GM13977 (cell line): ENCODE measurements at places on chromosomes 5 and 9.

GRCh38 chr9:101514071-101514470 lies 19.6 kb upstream of the RNF20 start:
- DNase-seq, result no peak

DNA sequence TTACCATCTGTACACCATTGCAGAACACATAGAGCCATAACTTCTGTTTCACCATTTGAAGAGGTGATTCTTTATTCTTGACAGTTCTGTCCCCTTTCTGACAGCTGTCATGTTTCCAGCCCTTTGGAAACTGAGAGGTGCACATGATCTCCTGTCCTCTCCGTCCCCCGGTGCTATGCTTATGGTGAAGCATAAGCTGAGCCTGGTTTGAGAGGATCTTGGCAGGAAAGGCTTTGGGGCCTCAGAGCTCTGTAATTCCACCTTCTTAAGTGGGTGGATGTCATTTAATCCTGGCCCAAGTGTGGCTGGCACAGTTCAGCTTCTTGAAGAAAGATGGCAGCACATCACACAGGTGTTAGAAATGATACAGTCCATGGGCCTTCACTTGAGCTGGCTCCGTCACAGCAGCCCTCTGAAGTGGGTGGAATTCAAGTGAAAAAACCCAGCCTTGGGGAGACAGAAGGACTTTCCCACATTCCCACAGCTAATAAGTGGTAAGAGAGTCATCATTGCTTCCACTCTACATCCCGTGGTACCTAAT lies 30.7 kb upstream of the GRPEL2 start:
- DNase-seq, result no peak

- DNase-seq, result no peak
These were observed 74.9 kb upstream of the VCAN start for GRCh38 chr5:83396662-83397061.

GRCh38 chr5:58262226-58262625 lies 197.7 kb downstream of the PLK2 start:
- no peak for DNase-seq

GRCh38 chr5:149172261-149172660 lies 31.0 kb downstream of the ABLIM3 start:
- DNase-seq, result peak; percentile 14

DNA sequence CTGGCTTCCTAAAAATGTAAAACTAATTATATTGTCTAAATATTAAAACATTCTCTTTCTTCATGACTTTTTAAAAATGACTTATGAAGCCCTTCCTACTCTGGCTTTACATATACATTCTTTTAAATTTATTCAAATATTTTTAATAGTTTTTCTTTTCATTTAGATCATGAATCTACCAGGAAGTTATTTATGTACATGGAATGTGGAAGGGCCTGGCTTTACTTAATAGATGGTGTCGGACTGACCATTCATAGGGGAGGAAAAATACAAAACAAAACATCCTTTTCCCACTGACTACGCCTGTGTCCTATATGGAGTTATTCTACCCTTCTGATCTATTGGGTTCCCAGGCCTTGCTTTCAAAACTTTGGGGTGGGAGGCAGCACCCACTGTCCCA lies 129.8 kb downstream of the MACROH2A1 start:
- DNase-seq, result no peak

- peak; percentile 58 for DNase-seq
These were observed 27.1 kb upstream of the MYORG start for GRCh38 chr9:34403554-34404380.

- DNase-seq, result no peak
These were observed 199.5 kb downstream of the ALDH1A1 start for GRCh38 chr9:72753266-72753893.

- no peak for DNase-seq
These were observed 30.9 kb upstream of the SEMA6A start for GRCh38 chr5:116605310-116606070.

DNA sequence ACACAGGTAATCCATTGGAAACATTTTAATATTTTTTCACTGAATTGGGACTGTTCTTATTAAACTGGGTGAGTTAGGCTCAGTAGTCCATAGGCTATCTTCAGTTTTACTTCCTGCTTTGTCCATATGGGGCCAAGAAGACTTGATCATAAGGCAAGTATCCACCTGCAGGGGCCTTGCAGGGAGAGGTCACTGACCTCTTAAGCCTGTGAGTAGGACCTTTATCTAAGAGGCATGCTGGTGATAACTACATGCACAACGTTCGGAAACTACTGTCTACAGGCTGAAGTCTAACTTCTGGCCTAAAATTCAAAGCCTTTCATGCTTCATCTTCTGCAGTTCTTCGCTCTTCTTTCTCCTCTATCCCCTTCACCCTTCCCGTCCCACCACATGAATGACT lies 60.1 kb upstream of the GRHPR start:
- no peak for DNase-seq

GRCh38 chr5:65021527-65022226 lies 252.9 kb downstream of the CWC27 start:
- DNase-seq, result no peak

GRCh38 chr5:176611435-176611834 lies 1.5 kb upstream of the GPRIN1 start:
- DNase-seq, result no peak

DNA sequence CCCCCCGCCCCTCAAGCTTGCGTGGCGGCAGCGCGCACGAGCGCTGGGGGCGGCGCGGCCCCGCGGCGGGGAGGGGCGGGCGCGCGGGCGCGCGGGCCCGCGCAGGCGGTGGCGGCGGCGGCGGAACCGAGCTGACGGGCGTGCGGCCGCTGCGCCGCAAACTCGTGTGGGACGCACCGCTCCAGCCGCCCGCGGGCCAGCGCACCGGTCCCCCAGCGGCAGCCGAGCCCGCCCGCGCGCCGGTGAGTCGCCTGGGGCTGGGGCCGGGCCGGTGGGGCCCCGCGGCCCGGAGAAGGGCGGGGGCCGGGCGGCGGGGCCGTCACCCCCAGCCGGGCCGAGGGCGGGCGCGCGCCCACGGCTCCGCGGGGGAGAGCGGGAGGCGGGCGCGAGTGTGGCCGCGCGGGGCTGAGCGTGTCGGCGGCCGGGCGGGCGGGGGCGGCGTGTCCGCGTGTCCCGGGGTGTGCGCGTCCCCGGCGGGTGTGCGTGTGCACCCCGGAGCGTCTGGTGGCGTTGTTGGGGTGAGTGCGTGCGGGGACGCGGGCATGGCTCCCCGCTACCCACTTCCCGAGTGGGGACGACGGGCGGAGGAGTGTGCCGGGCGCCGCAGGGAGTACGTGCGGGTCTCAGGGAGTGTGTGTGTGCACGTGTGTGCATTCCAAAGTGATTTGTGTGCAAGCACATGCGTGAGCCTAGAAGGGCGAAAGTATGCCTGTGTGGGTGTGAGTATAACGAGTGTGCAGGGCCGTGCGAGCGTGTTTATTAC lies at the start of gene NEK6:
Gene NEK6 (plus strand): TSS at position 106 of the 763 bp plus-strand sequence. CDS start 44,016 bp downstream, outside the sequence.
- peak; percentile 77 for DNase-seq

DNA sequence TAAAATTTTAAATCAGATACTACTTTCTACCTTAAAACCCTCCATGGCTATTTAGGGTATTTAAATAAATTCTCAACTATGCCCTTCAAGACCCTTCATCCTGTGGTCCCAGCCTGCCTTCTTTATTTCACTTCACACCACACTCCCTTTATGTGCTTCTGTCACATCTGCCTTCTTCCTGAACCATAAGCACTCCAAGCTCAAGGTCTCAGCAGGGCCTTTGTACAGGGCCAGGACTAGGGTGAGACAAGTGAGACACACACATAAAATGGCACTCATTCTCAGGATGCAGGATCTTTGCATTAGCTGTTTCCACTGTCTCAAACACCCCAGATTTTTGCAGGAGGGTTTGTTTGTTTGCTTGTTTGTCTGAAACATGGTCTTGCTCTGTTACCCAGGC lies 7.6 kb downstream of the ITK start:
- no peak for DNase-seq

DNA sequence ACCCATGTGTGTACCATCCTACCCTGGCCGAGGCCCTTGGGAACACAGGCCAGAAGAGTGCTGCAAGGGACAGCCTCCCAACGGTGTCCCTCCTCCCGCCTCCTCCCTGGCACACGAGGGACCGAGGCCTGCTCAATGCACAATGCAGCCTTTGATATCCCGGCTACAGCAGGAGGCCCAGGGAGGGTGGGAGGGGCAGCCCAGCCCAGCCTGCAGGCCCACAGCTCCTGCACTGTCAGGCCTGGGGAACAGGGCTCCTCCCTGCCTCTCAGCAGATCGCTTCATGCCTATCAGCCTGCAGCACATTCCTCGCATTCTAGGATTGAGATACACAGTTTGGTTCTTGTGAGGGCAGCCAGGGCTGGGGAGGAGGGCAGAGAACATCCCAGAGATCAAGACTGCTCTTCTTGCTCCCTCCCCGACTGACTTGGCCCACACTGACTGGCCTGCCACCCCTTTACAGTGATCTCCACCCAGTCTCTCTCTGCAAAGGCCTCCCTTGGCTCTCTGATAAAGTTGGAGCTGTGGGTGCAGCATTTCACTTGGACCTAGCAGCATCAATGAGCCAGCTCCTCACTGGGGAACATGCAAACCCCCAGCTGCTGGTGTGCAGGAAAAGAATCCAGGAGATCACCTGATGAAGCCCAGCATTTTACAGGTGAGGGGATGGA lies at the start of gene SH3TC2:
Gene SH3TC2 (minus strand): TSS at position 46 of the 671 bp plus-strand sequence. CDS start 40 bp downstream, at position 6.
- DNase-seq, result no peak

DNA sequence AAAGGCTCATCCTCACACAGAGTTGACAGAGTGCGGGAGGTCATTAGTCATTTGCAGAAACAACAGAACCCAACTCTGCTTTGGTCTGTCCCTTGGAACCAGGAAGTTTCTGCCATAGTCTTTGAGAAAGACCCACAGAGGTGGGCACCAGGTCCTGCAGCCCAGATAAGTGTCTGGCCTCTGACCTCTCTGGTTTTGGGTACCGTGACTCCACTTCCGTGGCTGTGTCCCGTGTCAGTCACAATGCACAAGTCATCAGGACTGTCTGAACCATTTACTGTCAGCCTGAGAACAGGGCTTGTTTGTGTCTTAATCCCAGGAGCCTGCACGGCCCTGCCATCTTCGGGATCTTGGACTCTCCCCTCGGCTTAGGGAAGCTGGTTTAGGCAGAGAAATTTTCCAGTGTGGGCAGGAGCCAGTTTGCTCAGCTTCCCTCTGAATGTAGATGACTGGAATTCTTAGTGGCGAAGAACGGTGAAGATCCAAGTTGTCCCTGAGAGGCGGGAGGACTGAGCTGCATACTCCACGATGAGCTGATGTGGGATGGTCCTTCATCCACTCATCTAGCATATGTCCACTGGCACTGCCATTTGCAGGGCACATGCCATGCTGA lies 11.9 kb downstream of the GSN start:
- no peak for DNase-seq

GRCh38 chr5:99061711-99062110 lies 132.9 kb upstream of the CHD1 start:
- DNase-seq, result no peak

DNA sequence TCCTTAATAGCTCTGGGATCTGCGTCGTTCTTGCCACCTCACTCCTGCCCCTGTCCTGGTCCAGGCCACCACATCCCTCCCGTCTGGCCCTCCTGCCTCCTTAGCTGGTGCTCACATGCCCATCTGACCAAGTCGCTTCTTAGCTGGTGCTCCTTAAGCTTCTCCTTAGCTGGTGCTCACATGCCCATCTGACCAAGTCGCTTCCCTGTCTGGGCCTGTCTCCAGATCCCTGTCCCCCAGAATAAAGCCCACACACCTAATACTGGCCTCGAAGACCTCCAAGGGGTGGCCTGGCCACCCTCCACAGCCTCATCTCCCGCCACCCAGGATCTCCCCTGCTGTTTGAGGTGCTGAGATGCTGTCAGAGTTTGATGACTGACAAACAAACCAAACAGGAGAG lies 31.4 kb upstream of the TTLL11 start:
- no peak for DNase-seq

GRCh38 chr9:128416014-128416413 lies 4.6 kb upstream of the CERCAM start:
- DNase-seq, result no peak

DNA sequence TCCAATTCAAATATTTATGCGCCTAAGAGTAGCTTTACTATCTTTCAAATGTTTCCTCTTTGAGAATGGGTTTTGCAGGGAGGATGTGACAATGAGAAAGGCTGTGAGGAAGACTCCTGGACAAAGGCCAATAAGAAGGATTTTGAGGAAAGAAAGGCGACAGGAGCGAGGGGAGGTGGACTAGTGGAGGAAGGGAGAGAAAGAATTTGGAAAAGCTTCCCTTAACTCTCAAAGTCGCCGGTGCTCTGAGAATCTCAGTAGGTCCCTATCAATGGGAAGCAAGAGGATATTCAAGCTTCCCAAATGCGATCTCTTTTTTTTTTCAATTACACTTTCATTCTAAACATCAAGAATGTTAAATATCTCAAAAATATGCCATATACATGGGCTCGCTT lies 2.8 kb upstream of the CDC20B start:
- DNase-seq, result no peak

- no peak for DNase-seq
These were observed 4.5 kb upstream of the MOB3B start for GRCh38 chr9:27534131-27534530.

GRCh38 chr5:158464383-158464782 lies 605.4 kb upstream of the CLINT1 start:
- no peak for DNase-seq

DNA sequence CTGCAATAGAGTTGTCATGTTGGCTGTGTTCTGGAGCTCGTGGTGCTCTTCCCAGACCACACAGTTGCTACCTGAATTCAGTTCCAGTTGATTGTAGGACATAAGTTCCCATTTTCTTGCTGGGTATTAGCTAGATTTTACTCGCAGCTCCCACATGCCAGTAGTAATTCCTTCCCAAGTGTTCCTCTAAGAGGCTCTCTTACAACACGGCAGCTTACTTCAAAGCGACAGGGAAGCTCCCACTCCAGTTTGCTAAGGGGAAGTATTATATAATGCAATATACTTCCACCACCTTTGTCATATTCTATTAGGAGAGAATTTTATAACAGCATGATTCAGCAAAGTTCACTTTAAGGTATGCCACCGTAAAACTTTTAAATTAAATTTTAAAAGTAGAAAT lies 623.0 kb downstream of the SLCO4C1 start:
- DNase-seq, result no peak

DNA sequence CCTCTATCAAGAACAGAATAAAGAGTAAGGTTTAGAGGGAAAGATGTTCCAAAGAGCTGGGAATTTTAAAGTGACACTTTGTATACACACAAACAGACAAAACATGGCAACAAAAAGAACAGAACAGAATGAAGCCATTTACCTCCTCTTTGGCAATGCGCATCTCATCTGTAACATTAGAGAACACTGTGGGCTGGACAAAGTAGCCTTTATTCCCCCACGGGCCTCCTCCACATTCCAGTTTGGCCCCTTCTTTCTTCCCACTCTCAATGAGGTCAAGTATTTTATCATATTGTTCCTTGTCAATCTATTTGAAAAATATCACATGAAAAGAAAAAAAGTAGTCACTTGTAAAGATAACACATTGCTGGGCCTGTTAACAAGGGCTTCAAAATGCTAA lies 41.0 kb downstream of the ALDH1A1 start:
- DNase-seq, result no peak
